ENCODE measurements at places on chromosomes 1 and 21.
A peak's percentile ranks its signal among the peaks of the same experiment; 100 is the strongest.

DNA sequence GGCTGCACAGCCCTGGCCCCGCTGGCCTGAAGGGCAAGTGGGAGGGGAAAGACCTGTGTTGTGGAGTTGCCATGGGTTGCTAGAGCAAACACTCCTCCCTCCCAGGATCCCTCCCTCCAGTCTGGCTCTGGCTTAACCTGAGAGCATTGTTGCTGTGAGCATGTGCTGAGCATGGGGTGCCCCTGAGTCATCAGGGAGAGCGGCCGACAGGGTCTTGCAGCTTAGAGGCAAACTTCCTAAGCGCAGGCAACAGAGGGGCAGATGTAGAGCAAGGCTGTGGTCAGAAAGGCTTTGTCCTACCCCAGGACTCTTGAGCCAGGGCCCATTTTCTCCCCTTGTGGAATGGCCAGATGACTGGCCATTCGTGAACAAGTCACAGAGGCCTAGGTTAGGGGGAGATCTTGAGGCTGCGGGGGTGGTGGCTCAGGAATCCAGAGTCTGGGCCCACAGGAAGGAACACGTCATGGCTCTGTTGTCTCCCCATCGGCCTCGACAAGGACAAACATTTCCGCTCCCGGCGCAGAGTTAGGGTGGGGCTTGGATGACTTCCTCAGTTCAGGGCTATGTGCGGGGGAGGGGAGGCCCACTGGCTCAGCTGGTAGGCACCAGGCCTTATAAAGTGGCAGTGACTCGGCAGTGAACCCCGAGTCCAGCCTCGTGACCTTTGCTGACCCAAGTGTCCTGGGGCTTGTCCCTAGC, 362 bp upstream of the DYNLT4 start:
- DNase-seq: peak; percentile 97

- no peak for DNase-seq
These were observed 3.5 kb downstream of the TTC39A start for GRCh38 chr1:51326839-51327238.

DNA sequence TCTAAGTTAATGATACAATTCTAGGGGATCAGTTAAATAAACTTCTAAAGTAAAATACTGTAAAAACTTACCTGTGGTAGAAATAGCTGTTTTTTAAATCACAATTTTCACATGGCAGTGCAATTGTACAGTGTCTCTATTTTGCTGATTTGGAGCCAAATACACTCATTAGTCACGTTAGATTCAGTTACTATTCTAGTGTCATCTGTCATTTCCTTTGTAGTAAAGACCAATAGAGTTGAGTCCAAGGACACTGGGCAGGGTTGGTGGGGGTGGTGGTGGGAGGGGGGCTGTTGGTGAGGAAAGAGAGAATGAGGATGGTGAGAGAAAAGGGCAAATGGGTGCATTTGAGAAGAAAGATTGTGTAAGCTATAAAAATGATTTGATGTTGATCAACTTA, 33.6 kb downstream of the CD55 start:
- DNase-seq: no peak

DNA sequence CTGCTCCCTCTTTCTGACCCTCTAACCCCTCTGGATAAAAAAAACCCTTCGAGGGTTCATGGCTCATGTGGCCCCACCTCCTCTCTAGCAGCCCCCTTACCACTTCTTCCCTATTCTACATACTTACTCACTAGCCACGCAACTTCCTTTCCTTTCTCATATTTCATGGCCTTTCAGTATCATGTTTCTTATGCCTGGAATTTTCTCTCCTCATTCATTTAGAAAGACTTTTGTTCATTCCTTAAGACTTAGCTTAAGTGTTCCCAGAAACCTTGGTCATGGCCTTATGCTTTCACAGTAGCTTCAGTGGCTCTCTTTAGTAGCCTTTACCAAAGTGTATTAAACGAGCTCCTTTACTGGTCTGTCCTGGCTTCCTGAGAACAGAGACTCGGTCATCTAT, 6.1 kb downstream of the ACP6 start:
- DNase-seq: no peak

Measured in KBM-7 (cell line).